Activated T-helper 2 cell treated with anti-CD3 and anti-CD28 coated beads, Interferon-gamma antibody, Interleukin-2, Interleukin-4, amounts not matched to agents 10 μg/mL and 5 μg/mL and 100 μg/mL, durations not matched to agents 14 hours and 24 hours and 36 hours (primary cell): ENCODE measurements at places on chromosomes 7 and 10. TPM values are rescaled to one million over a fixed set of nuclear protein-coding genes. Genes with fewer than 3 reads are reported as not detected.

ATOH7 gene
- not detected in 2 replicates for total RNA-seq

PDAP1 gene
- 153 and 159 TPM in 2 replicates for total RNA-seq

DNA sequence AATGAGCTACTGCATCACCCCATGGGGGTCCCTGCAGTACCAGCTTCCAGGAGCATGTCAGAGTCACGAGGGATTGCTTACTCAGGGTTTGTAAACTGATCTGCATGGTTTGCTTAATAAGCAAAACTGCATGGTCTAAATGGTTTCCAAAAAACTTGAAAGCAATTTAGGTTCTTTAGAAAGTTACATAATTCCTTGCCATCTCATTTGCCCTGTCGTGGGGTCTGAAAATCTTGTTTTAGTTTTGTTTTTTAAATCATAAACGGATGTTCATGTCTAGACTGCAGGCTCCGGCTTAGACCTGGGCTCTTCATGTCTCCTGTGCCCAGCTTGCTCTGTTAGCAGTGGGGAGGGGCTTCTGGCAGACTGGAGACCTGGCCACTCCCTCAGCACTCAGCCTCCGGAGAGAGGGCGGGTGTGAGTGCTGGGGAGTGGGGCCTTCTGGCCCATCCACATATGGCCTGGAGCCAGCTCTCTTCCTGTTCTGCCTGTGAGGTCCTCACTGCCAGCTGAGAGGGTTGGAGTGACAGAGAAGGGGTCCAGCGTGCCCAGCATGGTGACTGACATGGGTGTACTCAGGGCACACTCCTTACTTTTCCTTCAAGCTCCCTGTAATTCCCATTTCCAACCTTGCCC lies 17.5 kb downstream of the PRF1 start:
- H3K36me3 ChIP-seq, result no peaks in the 10 kb centered on the region
- peaks cover 9% of the 10 kb centered on the region for H3K27me3 ChIP-seq
- H3K27ac ChIP-seq, result no peak overlapping the region
- H3K4me1 ChIP-seq, result peaks cover 14% of the 10 kb centered on the region

DNA sequence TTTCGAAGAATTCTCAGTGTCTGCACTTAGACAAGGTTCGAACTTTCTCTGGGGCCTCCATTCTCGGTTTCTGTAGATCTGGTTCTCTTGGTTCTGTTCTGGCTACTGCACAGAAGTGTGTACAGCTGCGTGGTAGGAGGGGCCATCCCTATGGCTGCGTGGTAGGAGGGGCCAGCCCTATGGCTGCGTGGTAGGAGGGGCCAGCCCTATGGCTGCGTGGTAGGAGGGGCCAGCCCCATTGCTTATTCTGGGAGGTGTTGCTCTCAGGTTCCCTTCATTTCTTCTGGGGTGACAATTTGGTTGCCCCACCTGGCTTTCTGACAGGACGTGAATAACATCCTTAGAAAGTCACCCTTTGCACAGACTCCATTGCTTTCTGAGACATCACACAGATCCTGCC lies 65.2 kb upstream of the CHST15 start:
- no peak for DNase-seq
- no peak overlapping the region for H3K27ac ChIP-seq
- no peaks in the 10 kb centered on the region for H3K36me3 ChIP-seq
- no peak overlapping the region for H3K4me3 ChIP-seq
- H3K4me1 ChIP-seq, result no peaks in the 10 kb centered on the region

DNA sequence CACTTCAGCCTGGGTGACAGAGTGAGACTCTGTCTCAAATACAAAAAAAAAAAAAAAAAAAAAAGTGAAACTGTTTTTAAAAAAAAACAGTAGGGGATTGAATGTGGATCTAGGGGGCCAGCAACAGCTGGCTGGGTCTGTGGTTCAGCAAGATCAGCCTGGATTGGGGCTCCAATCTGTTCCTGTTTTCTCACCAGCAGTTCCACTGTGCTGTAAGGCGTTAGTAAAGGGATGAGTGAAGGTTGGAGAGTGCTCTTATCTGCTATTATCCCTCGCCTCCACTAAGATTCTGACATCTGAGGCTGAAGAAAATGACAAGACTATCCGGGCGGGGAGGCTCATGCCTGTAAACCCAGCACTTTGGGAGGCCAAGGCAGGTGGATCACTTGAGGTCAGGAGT lies 41.6 kb upstream of the GTF2IRD1 start:
- no peaks in the 10 kb centered on the region for H3K27me3 ChIP-seq
- no peaks in the 10 kb centered on the region for H3K4me1 ChIP-seq
- H3K27ac ChIP-seq, result no peak overlapping the region
- no peaks in the 10 kb centered on the region for H3K36me3 ChIP-seq

- no peaks in the 10 kb centered on the region for H3K4me1 ChIP-seq
- no peak for DNase-seq
- H3K27ac ChIP-seq, result no peak overlapping the region
- no peak overlapping the region for H3K4me3 ChIP-seq
- peaks cover 27% of the 10 kb centered on the region for H3K27me3 ChIP-seq
Measured at GRCh38 chr10:7706534-7707073, 3.5 kb downstream of the ITIH2 start.
